ENCODE measurements at places on chromosomes 3 and 15.

DNA sequence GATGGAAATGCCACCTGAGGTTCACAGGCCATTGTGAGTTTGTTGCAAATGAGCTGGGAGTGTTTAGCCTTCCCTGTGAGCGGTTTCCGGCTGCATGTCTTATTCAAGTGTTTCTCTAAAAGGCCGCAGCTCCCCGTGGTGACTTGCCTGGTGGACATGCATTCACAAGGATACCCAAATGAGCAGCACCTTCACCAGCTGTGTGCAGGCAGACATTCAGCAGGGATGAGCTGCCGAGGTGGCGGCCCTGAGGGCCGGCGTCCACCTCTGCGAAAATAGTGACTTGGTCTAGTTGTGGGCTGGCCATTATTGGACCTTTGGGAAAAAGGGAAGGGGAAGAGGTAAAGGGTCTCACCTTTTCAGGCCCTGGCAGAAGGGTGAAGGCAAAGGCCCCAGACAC, 23.4 kb downstream of the SPSB4 start:
- DNase-seq: no peak

GRCh38 chr15:31498329-31498728, 171.7 kb downstream of the KLF13 start:
- DNase-seq: no peak

- no peak for DNase-seq
These were observed 5.1 kb upstream of the TTLL3 start for GRCh38 chr3:9804996-9805395.

DNA sequence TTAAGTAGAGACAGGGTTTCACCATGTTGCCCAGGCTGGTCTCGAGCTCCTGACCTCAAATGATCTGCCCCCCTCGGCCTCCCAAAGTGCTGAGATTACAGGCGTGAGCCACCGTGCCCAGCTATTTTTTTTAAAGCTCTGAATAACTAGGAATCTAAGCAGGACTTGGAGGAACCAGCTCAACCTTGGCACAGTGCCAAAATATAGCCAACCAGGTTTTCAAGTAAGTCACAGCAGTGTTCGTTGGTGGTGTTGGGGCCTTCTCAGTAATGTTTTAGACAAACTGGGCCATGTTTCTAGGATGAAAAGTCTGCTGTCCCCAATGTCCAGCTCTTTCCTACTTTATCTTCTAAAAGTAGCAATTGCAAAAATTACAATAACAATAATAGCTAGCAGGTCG, 6.4 kb upstream of the ADAM10 start:
- DNase-seq: no peak

DNA sequence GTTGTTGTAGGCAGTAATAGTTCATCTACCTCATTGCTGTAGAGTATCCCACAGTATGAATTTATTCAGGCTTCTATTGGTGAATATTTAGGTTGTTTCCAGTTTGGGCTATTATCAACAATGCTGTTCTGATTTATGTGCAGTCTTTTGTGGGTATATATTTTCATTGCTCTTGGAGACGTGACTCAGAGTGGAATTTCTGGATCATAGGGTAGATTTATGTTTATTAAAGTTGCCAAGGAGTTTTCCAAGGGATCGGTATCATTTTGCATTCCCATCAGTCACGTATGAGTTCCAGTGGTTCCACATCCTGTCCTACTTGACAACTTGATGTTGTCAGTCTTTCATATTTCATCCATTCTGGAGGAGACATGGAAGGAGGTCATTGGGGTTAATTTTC, 8.4 kb upstream of the HRH1 start:
- no peak for DNase-seq

DNA sequence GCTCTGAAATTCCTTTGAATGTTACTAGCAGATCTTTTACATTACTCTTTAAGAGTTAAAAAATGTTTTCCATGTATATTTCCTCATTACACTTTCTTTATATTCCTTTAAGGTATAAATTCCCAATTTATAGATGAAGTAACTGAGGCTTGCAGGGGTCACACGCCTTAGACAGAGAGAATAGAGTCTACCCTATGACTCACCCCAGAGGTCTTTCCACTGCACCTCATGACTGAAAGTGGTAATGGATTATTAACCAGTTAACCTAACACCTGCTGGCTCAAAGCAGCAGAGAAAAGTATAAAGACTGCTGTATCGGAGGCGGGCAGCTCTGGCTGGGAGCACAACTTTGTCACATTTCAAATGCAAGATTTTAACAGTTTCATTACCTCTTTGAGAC, 37.7 kb downstream of the LDHAL6B start:
- DNase-seq: no peak

DNA sequence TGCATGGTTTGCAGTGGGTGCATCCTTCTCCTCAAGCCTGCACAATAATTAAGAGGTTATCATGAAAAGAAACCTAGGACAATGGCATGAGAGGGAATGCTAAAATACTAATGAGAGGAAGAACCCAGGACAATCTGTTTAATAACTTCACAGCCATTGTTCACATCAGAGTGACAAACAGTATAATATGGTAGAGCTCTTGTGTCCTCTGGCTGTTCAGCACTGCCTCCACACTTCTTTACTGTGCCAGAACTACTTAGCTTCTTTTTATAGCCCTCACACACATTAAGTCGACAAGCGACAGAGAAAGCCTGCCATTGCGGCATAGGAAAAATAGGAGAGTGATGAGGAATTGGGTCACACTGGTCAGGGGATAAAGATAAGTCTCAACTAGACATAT, 65.0 kb upstream of the MEIS2 start:
- DNase-seq: no peak

DNA sequence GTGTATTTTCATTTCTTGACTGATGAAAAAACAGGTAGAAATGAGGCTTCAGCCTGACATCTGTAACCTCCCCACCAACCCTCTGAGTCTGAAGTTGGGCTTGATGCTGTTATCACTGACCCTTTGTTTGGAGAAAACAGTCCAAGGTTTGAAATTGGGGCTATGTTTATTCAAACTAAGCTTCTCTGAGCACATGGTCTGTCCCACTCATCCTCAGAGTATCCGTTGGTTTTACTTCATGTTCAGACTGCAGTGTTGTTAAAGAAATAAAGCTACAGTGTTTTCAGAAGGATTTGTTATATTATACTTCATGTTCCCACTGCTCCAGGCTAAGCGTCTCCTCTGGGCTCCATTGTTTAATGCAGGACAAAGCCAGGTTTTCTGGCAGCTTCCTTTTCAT, 6.0 kb downstream of the MAPKBP1 start:
- DNase-seq: no peak

GRCh38 chr3:170907637-170908234, 701 bp downstream of the EIF5A2 start:
- DNase-seq: no peak

DNA sequence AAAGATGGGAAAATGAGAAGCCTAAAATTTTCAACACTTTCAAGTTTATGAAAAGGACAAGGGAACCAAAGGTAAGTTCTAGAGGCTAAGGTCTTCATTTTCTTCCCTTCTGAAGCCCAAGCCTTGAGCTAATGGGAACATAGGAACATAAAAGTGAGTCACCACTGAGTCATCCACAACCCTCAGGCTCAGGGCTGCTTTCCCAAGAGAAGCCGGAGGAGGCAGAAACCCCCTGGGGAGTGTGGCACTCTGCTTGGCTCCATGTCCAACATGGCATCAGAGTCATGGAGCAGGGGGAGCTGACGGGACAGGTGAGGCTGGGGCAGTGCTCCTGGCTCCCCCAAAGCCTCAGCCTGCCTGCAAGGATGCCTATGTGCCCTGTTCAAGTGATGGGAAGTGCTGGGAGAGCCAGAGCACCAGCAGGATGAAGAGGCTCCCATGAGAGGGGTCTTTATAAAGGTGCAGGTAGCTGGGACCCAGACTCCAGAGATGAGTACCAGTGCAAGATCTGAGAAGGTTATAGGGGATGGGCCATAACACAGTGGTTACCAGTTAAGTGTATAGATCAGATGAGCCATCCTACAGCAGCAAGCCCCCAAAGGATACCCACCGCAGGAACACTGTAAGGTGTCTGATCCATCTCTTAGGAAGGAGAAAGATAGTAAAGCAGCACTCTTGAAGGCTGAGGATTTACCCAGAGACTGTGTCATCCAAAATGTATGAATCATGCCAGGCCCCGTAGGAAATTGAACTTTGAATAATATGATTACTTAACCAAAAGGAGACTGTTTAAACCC, 31.8 kb upstream of the RYR3 start:
- DNase-seq: no peak

DNA sequence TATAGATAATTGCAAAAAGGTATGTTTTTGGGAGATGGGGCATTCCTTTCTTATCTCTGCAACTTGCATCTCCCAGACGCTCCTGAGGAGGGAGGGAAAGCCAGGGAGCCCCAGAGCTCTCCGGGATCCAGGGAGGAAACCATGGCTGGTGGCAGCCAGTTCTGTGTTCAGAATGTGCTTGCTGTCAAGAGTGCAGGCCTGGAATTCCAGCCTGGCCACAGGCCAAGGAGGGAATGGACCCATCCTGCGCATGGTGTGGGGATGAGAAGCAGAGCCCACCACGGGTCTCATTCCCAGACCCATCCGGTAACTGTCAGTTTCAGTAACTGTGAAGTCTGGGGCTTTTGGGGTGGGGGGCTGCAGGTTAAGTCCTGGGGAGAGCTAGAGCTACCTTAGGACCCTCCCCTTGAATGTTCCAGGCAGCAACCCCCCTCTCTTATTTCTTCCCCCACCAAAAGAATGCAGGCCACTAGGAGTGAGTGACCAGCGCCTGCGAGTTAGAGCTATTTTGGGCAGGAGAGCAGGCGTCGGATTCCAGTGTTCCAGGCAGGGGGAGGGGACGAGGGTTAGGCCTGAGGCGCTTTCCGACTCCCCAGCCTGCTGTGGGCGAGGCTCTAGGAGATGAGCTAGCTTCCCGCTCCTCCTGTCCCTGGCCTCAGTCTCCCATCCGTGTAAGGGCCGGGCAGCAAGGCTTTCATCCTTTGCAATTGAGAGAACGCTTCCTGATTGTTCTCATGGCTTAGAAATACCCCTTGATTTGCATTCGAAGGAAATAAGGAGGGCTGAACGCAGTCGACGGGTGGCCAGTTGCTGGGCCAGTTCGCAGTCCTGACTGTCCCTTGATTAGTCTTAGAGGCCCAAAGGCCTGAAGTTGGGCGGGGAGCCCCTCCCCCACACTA, 781 bp upstream of the DAG1 start:
- no peak for DNase-seq

DNA sequence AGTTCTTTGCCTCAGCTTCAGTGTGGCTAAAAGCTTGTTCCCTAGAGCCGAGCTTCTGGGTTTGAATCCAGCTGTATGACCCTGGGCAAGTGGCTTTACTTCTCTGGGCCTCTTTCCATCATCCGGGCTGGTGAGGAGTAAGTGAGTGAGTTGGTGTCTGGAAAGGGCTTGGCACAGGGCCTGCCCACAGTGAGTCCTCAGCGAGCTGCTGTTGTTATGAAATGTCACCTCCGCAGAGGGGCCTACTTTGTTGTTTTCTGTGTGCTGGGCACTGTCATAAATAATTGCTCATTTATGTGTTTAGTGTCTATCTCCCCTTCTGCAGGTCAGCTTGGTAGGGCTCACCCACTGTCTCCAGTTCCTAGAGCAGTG, 31.7 kb downstream of the SLC6A6 start:
- no peak for DNase-seq

DNA sequence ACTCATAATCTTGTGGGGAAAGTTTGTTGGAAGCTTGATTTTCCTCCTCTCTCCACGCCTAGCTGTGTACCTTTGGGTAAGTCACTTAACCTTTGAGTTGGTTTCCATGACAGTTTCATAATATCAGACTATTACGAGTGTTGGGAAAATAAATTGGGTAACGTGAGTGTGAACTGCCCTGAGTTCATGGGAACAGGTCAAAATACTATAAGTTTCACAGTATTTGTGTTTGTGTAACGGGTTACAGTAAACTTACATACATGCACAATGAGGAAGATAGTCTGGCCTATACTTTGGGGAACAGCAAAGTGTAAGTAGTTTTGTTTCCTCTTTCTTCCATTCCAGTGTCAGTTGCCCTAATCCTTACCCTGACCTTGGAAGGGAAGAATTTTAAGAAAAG, 509.9 kb downstream of the MECOM start:
- DNase-seq: no peak

- no peak for DNase-seq
These were observed 297.8 kb upstream of the AZI2 start for GRCh38 chr3:28646435-28646834.

DNA sequence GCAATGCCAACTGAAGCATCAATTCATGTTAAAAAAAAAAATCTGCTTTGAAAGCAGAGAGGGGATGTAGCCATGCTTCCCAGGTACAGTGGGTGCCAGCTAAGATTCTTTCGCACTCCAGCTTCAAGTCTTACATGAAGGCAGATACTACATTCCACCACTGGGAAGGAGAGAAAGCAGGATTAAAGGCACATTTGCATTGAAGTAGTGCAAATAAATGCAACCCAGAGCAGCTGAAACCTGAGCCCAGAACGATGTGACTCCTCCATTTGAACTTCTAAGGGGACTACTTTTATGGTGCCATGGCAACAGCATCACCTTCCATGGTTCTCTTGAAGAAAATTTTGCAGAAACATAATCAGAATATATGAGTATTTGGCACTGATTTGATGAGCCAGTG, 19.1 kb upstream of the GJD2 start:
- no peak for DNase-seq

DNA sequence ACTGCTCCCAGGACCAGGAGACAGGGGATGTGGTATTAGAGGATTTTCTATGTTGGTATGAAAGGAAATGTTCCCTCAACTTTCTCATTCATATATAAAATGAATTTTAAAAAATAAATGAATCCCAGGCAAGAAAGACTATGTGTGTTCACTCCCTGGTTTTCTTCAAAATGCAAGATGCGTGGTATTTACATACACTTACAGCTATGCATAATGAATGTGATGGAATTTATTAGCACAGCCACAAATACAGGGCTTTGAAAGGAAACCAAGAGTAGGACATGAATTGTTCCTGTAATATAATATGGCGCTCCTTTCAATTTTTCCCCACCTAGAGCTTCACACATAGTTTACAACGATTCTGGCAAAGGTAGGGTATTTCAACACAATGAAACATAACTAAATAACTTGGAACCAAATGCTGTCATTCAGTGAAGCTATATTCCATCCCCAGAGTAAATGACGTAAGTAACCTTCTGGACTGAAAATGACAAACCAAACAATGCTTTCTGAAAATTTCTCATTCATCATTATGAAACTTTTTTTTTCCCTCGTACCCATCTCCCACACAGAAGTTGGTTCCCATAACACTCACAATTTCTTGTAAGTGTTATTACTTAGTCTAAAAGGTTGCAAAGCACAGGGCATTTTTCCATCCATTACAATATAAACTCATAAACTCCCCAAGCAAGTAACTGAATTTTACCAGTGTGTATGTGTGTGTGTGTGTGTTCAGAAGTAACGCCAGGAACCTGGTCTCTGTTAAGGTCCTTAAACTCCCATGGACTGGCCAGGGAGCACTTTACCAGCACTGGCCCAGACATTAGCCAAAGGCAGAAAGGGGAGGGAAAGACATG, 41.8 kb downstream of the CBLB start:
- no peak for DNase-seq

All from stimulated activated CD8-positive, alpha-beta memory T cell treated with anti-CD3 and anti-CD28 coated beads, Interleukin-15, amount 100 ng/mL, for 24 hours (primary cell).